ENCODE measurements at places on chromosomes 2 and 18.
A peak's percentile ranks its signal among the peaks of the same experiment; 100 is the strongest.

DNA sequence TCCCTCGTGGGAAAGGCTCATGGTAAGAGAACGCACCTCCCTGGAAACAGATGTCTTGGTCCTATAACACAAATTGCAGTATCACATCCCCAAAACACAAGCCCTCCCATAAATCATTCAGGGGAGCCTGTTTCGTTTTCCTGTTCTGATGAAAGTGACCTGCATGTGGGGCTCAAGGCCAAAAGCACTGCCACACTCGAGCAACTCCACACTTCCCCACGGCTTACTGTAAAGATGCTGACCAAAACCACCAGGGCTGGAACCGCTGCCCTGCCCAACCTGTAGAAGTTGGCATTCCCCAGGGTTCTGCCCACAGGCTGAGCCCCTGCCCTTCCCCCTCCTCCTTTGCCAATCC is 139.7 kb downstream of the BCL11A start:
- DNase-seq: no peak

DNA sequence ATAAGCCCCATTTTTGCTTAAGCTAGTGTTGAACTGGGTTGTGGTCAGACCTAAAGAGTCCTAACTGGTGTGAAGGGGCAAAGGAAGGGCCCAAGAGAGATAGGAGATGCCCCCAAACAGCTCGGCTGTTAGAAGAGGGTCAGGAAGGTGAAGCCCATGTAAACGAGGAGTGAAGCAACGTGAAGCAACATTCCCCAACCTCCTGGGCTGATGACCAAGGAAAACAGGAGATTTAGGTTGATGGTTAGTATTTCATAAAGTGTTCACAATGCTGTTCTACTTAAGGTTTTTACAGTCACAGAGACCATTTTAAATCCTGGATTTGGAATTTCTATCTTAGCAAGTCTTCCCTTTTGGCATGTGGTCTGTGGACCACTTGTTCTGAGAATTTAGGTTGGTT is 144.0 kb upstream of the SERPINE2 start:
- no peak for DNase-seq

DNA sequence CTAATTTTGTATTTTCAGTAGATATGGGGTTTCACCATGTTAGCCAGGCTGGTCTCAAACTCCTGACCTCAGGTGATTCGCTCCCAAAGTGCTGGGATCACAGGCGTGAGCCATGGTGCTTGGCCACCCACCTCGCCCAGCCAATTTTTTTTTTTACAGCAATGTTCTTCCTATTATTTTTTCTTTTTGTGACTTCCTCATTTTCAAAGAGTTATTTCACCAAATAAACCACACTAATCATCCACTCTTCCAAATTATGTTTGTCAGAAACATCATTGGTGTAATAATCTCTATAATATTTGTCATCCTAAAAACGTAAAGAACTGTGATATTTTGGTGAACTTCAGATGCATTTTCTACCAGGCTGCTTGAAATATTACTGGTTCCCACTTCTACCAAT is 16.3 kb upstream of the PDCL3 start:
- DNase-seq: no peak

DNA sequence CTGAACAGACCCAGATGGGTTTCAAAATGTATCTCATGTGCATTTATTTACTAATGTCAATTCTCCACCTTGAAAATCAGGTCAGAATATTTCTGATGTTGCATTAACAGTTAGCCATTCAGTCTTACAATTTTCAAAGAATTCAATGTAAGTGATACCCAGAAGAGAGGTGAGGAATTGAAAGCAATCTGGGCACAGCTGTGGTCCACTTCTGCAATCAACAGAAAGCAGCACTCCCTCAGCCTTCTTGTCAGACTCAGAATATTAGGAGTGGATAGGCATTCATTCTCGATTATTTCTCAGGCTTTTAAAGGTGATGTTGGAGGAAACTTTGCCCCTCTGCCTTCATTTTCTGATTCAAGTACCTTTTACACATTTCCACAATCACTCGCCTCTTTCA is 15.7 kb downstream of the CCL20 start:
- no peak for DNase-seq

DNA sequence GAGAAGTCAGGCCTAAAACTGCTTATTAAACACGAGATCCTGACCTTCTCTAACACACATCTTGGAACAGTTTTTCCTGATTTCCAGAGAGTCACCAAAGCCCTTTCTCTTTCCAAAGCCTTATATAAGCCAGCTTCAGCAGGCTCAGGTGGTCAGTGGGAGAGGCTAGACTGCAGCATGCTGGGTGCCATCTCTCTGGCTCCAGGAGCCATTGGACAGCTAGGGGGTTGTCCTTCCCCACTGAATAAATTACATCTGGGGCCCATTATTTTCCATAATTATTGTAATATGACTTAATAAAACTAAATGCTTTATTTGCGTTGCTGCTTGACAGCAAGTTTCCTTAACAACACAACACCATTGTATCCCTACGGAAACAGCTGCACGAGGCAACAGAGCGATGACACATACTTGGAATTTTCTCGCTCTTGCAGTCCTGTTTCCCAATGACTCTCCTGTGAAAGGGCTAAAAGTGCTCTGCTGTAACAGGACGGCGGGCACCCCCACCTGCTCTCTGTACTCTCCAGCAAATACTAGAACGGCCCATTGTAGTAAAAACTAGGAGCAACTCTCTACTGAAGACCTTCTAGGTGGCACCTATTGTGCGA is 160.6 kb downstream of the RNF144A start:
- no peak for DNase-seq

- DNase-seq: no peak
These were observed 17.3 kb downstream of the BMP10 start for GRCh38 chr2:68853915-68854314.

GRCh38 chr2:7023542-7023941 is 106.3 kb downstream of the RNF144A start:
- DNase-seq: no peak

DNA sequence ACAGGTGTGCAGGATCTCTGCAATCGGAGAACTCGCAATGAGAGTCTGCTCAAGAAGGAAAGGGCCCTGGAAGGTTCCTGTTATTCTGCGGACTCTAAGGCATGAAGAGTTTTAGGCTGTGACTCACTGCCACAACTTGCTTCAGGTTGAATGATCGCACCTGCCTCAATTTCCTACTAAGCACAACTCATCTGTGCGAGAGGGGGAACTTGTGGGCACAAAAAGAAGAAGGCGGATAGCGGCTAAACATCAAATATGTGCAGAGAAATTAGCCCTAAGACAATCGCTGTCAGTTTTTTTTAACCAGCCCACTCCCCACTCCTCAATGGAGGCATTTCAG is 14.0 kb upstream of the CREG2 start:
- no peak for DNase-seq

- no peak for DNase-seq
These were observed 133.8 kb upstream of the NRXN1 start for GRCh38 chr2:51165534-51166260.

DNA sequence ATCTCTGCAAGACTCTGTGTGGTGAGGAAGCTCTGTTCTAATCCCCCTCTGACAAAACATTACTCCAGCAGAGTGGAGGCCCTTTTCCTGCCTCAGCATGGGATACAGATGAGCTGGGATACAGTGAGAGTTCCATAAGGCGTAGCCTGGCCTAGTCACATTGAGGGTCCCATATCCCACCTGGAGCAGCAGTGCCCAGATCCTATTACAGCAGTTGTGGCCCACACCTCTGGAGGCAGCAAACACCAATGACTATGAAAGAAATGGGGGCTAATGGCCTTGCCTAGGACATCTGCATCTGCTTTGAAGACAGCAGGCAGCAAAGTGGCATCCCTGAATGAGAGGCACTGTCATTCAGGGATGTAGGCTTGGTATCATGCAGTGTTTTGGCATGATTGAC is 534.5 kb downstream of the TDRD15 start:
- no peak for DNase-seq

GRCh38 chr2:224646242-224646846 is 61.2 kb upstream of the CUL3 start:
- peak; percentile 13 for DNase-seq

- DNase-seq: no peak
These were observed 20.3 kb downstream of the CABLES1 start for GRCh38 chr18:23155537-23155936.

- DNase-seq: no peak
These were observed 25.1 kb upstream of the B3GNT7 start for GRCh38 chr2:231370429-231370748.

DNA sequence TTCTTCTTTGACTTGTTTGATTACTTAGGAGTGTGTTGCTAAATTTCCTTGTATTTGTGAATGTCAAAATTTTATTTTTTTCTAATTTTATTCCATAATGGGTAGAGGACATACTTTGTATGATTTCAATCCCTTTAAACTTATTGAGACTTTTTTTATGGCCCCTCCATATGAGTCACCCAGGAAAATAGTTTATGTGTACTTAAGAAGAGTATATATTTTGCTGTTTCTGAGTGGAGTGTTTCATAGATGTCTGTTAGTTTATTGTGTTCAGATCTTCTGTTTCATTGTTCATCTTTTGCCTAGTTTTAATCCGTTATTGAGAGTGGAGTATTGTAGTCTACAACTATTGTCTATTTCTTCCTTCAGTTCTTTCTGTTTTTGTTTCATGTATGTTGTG is 81.9 kb downstream of the EPB41L5 start:
- no peak for DNase-seq

DNA sequence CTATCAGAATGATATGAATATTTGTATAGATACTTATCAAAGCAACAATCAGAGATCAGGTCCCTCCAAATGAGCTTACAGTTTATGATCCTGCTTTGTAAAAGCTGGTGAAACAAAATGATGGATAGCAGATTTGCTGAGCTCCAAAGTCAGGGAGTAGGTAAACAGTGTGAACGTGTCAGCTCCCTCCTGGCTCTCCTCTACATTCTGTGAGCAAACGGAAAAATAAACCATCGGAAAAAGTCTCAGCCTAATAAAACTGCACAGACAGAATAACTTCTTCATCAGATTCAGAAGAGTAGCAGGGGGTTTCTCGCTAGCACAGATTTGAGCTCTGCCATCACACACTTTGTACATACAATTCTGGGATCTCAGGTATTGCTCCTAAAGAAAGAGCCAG is 51.3 kb downstream of the BCL11A start:
- DNase-seq: no peak

DNA sequence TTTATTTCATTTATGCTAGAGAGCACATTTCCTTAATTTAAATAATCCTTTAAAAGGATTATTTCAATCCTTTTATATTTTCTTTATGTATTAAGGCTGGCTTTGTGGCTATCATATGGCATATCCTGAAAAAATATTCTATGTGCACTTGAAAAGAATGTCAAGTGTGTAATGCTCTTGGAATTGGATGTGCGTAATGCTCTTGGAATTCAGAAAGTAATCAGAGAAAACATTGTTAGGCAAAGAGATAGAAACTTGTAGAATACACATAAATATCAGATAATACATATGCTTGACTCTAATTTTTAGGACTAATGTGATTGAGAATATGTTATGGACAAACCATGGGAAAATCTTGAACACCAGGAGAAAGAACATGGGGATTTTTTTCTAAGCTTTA is 197.5 kb upstream of the COL3A1 start:
- no peak for DNase-seq

GRCh38 chr2:228334180-228334579 is 152.7 kb upstream of the SPHKAP start:
- no peak for DNase-seq

- DNase-seq: no peak
These were observed 42.4 kb upstream of the SLC1A4 start for GRCh38 chr2:64946769-64947247.

GRCh38 chr2:152766928-152767327 is 48.5 kb downstream of the ARL6IP6 start:
- DNase-seq: no peak

- DNase-seq: no peak
These were observed 5.0 kb downstream of the RNF144A start for GRCh38 chr2:6922201-6922656.

DNA sequence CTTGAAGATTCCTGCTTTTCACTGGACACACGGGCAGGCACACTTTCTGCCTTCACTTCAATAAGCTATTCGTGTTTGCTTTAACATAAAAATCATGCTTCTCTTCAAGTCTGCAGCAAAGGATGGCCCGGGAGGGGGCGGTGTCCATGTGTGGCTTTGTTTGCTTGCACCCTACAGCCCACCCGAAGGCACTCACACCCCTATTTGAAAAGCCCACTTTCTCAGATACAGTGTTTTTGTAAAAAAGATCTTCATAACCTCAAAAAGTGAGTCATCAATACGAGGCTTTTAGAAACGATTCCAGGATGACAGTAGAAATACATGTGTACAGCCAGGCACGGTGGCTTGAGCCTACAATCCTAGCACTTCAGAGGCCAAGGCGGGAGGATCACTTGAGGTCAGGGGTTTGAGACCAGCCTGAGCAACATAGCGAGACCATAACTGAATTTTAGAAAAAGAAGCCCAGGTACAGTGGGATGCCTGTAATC is 36.5 kb upstream of the HPCAL1 start:
- no peak for DNase-seq

- DNase-seq: no peak
These were observed 25.7 kb downstream of the ADI1 start for GRCh38 chr2:3493615-3494007.

DNA sequence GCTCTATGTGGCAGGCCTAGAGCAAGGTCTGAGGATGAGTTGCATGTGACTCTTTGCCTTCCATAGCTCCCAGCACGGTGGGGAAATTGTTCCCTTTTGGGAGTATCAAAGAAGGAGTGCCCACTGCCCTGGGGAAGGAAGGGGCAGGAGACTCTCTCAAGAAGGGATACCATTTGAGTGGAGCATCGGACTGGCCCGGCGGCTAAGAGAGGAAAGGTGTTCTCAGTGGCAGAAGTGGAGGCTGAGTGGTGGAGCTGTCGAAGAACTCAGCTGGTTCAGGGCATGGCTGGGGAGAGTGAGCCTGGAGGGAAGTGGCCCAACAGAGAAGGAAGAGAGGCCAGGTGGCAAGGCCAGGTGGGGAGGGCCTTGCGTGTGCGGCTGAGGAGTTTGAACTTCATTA is 235.2 kb downstream of the DYSF start:
- DNase-seq: no peak

DNA sequence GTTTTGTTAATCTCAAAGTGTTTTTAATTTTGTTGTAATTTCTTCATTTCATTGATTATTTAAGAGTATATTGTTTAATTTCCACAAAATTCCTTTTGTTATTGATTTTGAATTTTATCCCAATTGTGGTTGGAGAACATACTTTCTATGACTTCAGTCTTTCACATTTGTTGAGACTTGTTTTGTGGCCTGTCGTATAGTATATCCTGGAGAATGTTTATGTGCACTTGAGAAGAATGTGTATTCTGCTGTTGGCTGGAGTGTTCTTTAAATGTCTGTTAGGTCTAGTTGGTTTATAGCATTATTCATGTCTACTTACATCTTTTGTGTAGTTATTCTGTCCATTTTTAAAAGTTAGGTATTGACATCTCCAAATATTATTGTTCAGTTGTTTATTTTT is 120.3 kb downstream of the TTC27 start:
- DNase-seq: no peak

- no peak for DNase-seq
These were observed 3.6 kb downstream of the STARD7 start for GRCh38 chr2:96204836-96205624.

- DNase-seq: no peak
These were observed 131.3 kb downstream of the MAP4K4 start for GRCh38 chr2:101828673-101829334.

GRCh38 chr2:20224716-20225293 is at the start of gene SDC1:
TSS of gene SDC1 (minus strand) at chr2:20225130. CDS start at chr2:20224867, 263 bp downstream.
- DNase-seq: no peak
